ENCODE measurements at places on chromosomes 6 and 20.

DNA sequence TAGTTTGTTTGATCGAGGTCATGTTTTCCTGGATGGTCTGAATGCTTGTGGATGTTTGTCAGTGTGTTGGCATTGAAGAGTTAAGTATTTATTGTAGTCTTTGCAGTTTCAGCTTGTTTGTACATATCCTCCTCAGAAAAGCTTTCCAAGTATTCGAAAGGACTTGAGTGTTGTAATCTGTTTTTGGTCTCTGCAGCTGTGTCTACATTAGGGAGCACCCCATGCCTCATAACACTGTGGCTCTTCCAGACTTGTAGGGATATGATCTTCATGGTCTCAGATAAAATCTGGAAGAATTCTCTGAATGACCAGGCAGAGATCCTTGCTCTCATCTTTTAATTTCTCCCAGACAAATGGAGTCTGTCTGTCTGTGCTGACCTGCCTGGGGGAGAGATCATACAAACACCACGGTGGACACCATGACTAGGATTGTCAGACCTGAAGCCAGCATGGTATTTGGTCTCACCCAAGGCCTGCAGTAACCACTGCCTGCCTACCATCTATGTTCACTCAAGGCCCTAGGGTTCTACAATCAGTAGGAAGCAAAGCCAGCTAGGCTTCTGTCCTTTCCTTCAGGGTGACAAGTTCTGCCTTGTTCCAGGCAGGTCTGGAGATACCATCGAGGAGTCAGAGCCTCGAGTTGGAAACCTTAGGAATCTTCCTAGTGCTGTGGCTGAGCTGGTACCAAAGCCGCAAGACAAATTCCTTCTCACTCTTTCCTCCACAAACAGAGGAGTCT is 114.7 kb upstream of the KHDRBS2 start:
- no peak for DNase-seq

DNA sequence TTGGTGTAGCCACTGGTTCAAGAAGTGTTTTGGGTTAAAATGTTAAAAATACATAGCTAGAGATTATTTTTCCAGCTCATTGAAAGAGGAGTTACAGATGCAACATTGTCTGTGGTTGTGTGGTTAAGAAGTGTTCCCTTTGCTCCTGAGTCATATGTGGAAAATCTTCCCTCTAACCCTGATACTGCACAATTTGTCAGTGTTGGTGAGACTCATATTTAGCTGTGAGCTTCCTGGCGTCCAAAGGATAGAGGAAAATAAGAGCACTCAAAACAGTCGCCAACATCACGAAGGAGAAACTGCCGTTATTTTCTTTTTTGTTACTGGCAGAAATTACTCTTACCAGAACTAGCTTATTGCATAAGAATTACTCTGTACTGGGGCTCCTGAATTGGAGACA is 250.4 kb downstream of the CDH4 start:
- no peak for DNase-seq

GRCh38 chr6:143401068-143401446 is 49.4 kb downstream of the ADAT2 start:
- no peak for DNase-seq

DNA sequence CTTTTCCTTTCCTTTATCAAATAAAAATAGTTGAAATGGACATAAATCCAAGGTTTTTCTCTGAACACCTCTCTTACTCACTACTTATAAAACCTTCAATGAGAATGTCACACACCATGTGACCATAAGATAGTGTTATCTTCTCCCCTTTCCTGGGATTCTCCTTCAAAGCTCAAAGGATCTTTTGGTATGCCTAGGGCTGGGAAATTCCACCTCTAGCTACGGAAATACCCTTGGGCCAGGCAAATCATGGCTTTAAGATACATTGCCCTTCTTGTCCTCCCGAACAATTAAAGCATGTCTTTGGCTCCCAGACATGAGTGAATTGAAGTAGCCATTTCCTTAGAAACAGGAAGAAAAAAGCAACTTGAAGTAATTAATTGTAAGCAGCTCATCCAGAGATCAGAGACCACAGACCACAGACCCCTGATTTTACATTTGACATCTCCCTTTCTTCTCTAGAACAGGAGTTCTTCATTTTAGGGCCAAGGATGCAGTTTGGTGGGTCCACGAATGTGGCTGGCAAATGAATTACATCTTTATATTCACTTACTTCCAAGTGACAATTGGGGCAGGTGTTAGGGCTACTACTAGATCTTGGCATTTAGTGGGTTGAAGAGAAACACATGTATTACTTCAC is 4.1 kb downstream of the PLCB4 start:
- DNase-seq: no peak

- DNase-seq: no peak
Observed at GRCh38 chr6:147508042-147508865, at the start of gene SAMD5. Gene SAMD5, plus strand, starts transcription at chr6:147508690. Its CDS starts 239 bp downstream, at chr6:147508929.

All from CD4-positive, alpha-beta T cell treated with Interleukin-2 at 100 ng/mL for 4 hours (primary cell).